Activated CD8-positive, alpha-beta T cell treated with anti-CD3 and anti-CD28 coated beads, Interleukin-2, amount 10 ng/mL, durations not matched to agents 7 days and 5 days (primary cell): ENCODE measurements at places on chromosomes 11 and 22.

DNA sequence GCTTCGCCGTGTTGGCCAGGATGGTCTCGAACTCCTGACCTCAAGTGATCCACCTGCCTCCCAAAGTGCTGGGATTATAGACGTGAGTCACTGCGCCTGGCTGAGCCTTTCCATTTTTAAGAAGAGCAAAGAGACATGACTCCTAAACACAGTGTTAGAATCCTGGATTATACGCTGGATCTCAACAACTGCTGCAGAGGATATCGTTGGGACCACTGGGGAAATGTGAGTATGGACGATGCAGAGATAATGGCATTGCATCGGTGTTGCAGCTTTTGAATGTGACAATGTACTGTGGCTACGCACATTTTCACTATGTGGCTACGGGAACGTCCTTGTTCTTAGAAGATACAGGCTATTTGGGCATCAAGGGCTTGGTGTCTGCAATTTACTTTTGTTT is 6.2 kb downstream of the MRGPRF start:
- DNase-seq = no peak

DNA sequence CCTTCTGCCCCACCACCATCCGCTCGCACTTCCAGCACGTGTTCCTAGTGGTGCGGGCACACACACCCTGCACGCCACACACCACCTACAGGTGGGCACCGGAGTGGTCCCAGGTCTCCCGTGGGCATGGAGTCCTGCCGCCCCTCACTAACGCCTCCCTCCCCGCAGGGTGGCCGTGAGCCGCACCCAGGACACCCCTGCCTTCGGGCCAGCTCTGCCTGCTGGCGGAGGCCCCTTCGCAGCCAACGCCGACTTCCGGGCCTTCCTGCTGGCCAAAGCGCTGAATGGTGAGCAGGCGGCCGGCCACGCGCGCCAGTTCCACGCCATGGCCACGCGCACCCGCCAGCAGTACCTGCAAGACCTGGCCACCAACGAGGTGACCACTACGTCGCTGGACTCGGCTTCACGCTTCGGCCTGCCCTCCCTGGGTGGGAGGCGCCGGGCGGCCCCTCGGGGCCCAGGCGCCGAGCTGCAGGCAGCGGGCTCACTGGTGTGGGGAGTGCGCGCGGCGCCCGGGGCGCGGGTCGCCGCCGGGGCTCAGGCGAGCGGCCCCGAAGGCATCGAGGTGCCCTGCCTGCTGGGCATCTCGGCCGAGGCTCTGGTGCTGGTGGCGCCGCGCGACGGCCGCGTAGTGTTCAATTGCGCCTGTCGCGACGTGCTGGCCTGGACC is 8.5 kb downstream of the SIPA1 start:
- DNase-seq = no peak

DNA sequence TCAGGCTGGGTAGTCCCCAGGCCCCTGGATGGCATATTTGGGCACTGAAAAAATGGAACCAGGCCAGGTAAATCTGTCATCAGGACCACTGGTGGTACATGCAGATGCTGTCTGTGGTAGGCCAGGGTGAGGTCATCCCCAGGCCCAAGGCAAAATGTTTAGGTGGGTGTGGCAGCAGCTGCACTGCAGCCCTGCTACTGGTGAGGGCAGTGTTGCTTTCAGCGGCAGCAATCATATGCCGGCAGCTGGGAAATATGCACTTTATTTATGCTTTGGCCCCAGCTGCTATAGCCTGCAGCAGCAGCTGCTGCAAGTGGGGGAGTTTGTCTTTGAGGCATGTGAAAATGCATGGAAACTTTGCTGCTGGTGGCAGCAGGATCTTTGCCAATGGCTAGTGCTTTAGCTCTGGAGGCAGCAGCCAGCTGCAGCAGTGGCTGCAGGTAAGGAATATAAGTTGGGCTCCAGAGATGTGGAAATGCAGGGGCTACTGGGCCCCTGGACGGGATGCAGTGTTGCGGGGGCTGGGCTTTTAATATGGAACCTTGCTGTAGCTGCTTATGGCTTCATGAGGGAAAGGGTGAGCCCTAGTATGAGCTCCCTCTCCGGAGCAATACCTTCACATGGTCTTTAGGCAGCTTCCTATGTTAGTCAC is 365.7 kb upstream of the CADM1 start:
- DNase-seq = no peak

GRCh38 chr11:71236836-71237475 is 15.4 kb downstream of the SHANK2 start:
- no peak for DNase-seq

- no peak for DNase-seq
These were observed 20.0 kb upstream of the ZBTB16 start for GRCh38 chr11:114039551-114039950.

GRCh38 chr22:48496987-48497650 is 1330.6 kb downstream of the BRD1 start:
- no peak for DNase-seq

DNA sequence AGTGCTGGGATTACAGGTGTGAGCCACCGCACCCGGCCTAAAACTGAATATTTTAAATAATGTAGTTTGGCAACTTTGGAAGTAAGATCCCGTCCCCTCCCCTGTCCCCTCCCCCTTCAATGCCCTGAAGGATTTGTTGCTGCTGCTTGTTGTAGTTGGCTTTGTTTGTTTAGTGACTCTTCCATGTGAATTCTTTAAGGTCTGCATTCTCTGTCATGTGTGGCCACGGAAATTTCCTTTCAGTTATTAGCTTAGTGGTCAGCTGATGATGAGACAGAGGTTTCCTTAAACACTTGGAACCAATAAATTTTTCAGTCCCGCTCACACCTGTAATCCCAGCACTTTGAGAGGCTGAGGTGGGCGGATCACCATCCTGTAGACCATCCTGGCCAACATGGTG is 109.9 kb downstream of the MPPED1 start:
- DNase-seq = no peak

- DNase-seq = no peak
These were observed 63.1 kb downstream of the PRSS23 start for GRCh38 chr11:86863476-86863875.

DNA sequence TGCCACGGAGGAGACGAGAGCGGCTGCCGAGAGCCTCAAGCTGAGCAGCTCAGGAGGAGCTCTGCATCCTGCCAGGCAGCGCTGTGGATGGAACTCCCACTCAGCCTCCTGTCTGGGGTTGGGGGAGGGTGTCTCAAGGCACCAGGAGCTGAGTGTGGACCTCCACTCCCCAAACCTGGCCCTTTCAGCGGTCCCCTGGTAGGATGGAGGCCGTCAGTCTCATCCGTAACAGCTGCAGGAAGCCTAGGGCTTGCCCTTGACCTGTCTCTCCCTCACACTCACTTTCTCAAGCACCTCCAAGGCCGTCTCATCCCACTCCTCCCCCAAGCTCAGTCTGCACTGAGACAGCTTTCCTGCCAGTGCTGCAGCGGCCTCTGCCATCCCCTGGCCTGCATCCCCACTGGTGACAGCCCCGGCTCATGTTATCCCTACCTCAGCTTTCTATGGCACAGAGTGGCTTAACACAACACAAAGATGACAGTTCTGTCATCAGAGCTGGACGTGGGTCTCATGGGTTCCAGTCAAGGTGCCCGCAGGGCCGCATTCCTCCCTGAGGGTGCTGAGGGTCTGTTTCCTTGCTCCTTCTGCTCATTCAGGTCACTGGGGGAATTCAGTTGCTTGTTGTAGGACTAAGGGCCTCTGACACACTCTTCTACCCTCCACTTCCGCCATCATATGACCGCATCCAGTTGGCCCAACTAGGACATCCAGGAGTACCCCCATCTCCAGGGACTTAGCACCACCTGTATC is 341.9 kb upstream of the B3GAT1 start:
- DNase-seq = peak; percentile 4

DNA sequence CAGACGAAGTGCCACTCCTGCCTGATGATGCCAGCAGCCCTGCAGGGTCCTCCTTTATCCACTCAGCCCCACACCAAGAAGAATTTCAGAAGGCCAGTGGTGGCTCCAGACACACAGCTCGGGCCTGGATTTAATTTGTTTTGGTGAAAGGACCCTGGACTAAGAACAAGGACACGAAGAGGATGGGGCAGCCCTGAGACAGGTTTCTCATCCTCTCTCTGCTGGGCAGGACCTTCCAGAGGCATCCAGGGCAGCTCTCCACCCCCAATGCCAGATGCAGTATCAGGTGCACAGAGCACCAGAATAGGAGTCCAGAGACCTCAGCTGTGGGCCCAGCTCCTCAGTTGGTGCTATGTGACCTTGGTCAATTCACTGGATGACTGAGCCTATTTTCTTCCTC is 72.0 kb downstream of the TRIM29 start:
- no peak for DNase-seq

- DNase-seq = no peak
These were observed 25.2 kb downstream of the NRXN2 start for GRCh38 chr11:64697663-64698375.

GRCh38 chr11:69440876-69441275 is 40.6 kb upstream of the LINC01488 start:
- DNase-seq = no peak

DNA sequence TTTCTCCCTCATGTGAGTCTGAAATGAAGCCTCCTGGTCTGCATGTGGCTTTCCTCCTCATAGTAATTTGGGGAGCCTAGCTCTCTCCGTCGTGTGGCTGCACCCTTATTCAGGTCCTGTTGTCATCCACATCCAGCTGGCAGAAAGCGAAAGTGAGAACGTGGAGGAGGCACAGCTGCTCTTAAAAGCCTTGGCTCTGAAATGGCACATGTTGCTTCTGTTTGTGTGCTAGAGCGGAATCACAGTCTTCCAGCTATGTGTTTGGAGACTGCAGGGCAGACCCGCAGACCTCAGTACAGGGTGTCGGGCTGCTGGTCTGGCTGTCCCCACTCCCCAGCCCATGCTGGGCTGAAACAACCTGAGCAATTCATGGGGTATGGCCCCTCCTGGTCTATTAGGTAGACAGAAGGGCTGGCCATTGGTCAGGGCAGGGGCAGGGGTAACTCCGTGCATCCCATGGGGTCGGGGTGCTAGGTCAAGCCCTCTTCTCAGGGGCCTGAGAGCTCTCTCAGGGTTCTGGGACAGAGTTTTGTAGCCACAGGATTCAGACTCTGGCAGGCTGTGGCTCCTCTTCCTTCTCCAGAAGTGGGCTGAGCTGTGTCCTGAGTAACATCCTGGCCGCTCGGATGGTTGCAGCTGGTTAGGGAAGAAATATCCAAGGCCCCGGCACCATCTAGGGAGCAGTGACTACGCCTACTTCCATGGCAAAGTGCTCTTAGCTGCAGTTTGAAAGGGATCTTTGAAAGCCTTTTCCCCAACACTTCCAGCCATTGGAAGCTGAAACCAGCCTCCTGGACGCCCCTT is 50.6 kb downstream of the C11orf96 start:
- no peak for DNase-seq

DNA sequence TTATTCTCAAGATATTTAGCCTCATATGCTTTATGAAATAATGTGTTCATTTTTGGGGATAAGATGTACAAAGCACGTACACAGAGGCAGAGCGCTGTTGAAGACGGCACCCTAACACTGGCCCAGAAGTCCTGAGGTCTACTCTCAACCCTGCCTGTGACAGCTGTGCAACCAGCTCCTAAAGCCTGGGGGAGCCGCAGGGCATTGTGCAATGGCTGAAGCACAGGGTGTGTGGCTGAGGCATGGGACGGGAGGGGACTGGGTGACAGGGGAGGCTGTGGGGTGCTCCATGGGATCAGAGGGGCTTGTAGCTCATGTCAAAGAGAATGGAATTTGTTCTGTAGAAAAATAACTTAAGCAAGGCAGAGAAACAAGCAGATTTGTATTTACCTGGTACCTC is 27.7 kb downstream of the FAM227A start:
- DNase-seq = no peak
